ENCODE measurements at places on chromosomes 16 and 17.

DNA sequence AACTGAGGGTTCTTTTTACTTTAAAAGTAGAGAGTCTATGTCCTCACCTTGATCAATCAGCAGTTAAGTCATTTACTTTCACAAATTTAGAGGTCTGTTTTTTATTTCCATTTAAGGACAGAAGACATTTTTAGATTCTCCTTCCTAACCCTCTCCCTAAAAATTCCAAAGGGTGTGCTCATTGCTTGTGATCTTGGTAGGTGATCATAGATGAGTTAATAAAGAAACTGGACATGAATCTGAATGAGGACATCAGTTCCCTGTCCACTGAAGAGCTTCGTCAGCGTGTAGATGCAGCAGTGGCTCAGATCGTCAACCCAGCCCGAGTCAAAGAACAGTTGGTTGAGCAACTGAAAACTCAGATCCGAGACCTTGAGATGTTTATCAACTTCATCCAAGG is 8.8 kb downstream of the RUNDC1 start:
- no peak for DNase-seq

- no peak for DNase-seq
Observed at GRCh38 chr16:85090873-85091521, 21.3 kb downstream of the CIBAR2 start.

DNA sequence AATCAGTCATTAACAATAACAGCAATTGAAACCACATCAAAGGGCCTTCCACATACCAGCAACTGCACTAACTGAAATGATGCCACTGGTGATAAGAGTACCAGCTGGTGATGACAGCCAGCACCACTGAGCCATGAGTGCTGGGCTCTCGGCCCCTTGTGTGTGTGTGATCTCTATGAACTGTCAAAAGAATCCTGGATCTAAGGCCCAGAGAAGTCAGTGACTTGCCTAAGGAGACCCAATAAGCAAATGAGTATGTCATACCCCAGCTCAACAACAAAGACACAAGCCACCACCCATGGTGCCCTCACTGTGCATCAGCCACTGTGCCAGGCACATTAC is 220.9 kb downstream of the ZNF423 start:
- DNase-seq, result no peak

- no peak for DNase-seq
Observed at GRCh38 chr17:63954402-63955063, 18.2 kb downstream of the SCN4A start.

GRCh38 chr16:4682616-4683254 is 10.6 kb upstream of the NUDT16L1 start:
- no peak for DNase-seq

DNA sequence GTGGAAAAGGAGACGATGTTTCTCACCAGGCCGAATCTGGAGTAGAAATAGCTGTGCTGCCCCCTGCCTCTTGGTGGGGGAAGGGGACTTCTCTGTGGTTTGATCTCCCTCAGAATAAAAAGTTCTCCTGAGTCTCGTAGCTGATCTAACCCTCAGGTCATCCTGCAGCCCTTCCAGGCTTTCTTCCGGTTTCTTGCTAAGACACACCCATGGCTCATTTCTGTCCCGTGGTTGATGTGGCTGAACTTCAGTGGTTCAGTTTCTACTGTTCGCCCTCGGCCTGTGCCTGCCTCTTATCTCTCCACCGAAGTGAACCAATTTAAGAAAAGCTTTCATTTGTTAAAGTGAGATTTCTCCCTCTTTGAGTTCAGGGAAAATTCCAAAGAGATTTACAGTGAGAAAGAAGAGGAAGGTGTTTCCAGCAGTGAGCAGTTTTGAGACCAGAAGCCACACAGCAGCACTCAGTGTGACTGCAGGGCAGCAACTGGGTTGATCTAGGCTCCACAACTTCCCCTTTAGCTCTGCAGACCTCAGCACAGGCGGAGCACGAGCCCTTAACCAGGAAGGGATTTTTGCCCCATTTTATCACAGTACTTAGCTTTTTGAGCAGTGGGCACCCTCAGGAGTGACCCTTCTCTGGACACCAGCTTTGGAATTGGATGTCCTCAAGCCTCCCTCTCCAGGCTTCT is 34.9 kb upstream of the CACNG5 start:
- no peak for DNase-seq

- DNase-seq, result no peak
Observed at GRCh38 chr17:45732926-45733505, 51.1 kb upstream of the CRHR1 start.

GRCh38 chr16:52874042-52874441 is 178.7 kb downstream of the CHD9NB start:
- DNase-seq, result no peak

DNA sequence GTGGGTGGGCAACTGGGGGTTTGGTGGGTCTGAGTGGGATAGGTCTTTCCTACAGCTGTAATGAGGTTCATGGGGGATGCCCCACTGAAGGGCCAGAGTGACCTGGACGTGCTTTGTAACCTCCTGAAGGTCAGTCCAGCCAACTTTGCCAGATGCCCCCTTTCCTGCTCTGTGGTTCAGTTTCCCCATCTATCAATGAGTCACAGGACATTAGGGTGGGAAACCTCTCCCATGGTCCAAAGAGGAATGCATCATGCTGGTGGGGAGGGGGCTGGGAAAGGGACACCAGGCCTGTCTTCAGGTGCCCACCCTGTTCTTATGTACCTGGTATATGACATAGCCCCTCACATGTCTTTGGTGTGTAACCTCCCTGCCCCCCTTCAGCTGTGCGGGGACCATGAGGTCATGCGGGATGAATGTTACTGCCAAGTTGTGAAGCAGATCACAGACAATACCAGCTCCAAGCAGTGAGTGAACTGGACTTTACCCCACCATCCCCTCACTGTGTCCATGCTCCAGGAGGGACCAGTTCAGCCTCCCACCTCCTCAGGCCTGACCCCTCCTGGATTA is 24.0 kb upstream of the ALKBH5 start:
- no peak for DNase-seq

DNA sequence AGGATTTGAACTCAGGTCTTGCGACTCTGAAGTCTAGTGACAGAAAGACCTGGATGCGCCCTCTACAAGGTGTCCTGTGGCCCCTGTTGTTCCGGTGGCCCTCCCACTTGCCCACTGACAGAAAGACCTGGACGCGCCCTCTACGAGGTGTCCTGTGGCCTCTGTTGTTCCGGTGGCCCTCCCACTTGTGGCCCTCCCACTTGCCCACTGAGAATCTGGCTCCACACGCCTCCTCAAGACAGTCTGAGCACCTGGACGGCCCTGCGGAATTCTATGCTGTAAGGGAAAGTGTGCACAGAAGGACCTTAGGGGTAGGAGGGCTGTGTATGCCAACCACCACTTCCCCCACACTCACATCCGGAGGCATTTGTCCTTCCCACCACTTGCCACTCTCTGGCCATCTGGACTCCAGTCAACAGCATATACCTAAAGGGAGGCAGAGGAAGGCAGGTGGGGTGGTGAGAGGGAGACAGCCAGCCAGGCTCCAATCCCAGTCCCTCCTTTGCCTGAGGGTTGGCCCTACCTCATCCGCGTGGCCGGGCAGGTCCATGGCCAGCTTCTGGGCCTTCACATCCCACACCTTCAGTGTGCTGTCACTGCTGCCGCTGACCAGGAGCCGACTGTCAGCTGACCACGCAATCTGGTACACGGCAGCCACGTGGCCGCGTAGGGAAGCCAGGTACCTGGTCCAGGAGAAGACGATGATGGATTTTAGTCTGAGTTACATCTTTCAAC is 9.1 kb downstream of the NLE1 start:
- no peak for DNase-seq

DNA sequence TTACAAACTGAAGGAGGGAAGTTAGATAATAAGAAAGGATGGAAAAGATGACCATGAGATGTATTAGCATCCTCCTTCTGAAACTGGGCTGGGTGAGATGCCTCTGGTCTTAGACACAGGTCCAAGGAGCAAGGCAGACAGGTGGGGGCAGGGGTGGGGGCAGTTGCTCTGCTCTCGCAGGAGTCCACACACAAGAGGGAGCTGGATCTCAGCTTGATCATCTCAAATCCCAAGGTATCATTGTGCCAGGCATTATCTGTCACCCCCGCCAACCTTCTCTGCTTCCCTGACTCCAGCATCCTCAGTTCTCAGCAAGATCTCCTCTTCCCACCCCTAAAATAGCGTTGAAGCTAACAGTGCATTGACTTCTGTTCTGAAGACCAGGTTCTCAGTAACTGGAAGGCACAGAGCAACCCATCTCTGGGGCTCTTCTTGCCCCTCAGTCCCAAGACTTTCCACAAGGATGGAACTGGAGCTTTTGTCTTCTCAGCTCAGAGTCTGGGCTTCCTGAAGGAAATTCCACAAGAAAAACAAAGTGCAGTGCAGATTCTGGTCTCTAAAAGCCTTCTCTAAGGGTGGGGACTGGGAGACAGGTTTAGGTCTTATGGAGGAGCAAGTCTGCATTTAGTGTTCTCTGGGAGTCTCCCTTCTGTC is 1.6 kb downstream of the FLOT2 start:
- DNase-seq, result no peak

DNA sequence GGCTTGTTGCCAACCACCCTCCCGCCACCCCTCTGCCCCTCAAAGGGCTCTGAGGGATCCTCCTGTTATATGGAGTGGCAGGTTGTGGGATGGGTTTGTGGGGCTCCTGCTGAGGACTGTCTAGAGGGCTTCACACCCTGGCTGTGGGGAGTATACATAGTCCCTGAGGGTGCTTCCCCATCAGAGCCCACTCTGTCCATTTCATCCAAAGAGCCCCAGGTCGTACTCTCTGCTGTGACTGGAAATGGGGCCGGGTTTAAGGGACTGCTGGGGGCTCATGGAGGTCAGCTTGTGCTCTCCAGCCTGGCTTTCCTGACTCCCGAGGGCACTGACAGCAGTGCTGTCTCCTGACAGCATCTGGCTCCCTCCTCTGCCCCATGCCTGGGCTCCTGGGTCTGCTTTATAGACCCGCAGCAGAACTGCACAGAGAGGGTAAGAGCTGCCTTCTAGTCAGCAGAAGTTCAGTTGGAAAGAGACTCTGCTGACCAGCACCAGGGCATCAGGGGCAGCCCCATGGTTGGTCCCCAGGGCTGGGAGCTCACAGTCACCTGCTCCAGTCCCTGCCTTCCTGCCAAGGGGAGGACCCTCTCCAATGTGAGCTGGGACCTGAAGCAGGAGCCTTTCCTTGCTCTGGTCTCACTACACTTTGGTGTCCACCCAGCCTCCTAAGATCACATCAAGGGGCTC is 17.8 kb upstream of the TNS4 start:
- DNase-seq, result no peak

Measured in left renal cortex interstitium (tissue), 4 donors.